ENCODE measurements at places on chromosomes 5 and 9. TPM values are rescaled to one million over a fixed set of nuclear protein-coding genes. Genes with fewer than 3 reads are reported as not detected.
A peak's percentile ranks its signal among the peaks of the same experiment; 100 is the strongest.

PLPP7 gene
- 0.13 TPM for total RNA-seq

DNA sequence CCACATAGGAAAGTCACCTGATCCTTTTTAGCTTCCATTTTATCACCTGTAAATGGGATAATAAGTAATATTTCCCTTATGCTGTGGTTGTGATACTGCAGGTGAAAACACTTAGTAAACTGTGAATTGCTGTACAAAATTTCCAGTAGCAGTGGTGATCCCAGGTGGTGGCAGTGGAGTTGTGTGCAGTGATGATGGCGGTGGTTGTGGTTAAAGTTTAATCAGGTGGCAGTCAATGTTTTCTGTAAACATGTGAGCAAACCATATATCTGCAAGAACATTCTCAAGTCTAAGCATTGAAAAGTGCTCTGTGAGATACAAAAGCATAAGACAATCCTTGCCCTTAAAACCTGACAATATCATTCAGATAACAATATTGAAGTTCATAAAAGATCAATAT is 480.2 kb downstream of the RASEF start:
- DNase-seq: no peak

- no peak for DNase-seq
These were observed 651 bp downstream of the HRH2 start for GRCh38 chr5:175658299-175659145.

GRCh38 chr5:57494104-57495098 is 11.8 kb upstream of the ACTBL2 start:
- no peak for DNase-seq

DNA sequence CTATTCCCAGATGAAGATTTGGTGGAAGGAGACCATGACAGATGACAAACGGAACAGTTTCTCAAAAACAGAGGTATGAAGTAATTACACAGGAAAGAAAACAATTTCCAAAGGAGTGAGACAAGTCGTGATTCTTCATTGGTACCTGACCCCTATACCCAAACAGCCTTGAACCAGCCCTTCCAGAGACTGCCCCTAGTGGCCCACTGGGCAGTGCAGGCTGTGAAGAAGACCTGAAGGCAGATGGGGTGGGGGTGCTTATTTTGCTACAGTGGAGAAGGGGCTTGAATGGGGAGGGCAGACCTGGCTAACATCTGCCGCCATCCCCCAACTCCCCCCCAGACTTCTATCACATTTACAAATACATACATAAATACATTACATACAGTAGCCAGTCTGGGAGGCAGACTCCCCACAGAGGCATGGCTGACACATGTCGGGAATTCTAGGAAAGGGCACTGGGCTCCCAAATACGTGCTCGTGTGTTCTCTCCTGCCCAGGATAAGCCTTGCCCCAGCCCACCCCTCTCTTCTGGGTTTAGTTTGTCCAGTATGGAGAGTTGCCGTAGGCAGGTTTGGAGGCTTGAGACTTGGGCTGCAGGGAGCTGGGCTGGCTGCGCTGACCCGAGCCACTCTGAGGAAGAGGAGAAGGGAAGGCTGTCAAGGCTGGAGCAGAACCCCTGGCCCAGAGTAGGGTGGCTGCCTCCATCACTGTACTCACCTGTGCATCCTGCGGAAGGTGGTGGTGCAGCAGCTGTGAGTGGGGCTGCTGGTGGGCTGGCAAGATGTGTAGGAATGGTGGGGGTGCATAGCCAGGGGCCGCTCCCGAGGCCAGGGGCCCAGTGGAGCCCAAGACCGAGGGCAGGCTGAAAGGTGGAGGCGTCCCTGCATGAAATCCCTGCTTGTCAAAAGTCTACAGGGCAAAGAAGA is 105.3 kb downstream of the UBE2R2 start:
- DNase-seq: no peak

DNA sequence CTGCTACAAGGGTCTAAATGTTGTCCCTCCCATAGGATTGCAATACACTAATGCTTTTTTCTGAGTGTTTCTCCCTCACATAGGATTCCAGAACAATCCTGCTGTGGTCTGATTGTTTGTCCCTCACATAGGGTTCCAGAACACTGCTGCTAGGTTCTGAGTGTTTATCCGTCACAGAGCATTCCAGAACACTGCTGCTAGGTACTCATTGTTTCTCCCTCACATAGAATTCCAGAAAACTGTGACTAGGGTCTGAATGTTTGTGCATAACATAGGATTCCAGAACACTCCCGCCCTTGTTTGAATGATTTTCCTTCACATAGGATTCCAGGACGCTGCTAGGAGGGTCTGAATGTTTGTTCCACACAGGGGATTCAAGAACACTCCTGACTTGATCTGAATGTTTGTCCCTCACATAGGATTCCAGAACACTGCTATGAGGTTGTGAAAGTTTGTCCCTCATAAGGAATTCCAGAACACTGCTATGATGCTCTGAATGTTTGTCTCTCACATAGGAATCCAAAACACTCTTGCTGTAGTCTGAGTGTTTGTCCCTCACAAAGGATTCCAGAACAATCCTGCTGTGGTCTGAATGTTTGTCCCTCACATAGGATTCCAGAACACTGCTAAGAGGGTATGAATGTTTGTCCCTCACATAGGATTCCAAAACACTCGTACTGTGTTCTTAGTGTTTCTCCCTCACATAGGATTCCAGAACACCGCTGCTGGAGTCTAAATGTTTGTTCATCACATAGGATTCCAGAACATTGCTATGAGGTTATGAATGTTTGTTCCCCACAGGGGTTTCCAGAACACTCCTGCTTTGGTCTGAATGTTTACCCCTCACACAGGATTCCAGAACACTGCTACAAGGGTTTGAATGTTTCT is 213.5 kb downstream of the FOXD4L6 start:
- no peak for DNase-seq

GRCh38 chr9:127873223-127873691 is 4.2 kb downstream of the AK1 start:
- no peak for DNase-seq

ENHO gene
- not detected for total RNA-seq

- no peak for DNase-seq
These were observed 28.3 kb downstream of the ZNF462 start for GRCh38 chr9:106891286-106891685.

DNA sequence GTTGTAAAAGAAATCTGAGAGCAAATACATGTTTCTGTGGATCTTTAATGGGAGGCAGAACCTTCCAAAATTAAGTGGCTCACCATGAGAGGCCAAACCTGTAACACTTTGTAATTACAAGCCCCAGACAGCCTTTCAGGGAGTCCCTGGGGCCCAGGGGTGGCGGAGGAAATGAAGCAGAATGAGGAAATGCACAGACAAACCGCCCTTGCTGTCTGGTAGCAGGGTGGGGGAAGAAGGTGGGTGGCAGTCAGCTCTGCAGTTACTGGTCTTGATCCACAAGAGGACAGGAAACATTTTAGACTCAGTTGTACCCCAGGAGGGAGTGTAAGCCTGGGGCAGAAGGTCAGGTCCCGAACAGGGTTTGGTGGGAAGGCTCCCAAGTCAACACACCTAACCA is 6.5 kb downstream of the ARL14EPL start:
- DNase-seq: peak; percentile 9

RAB3C gene
- total RNA-seq: not detected

ANKRD18B gene
- 1.7 TPM for total RNA-seq

- DNase-seq: no peak
These were observed 174.7 kb downstream of the FBXL7 start for GRCh38 chr5:15674716-15675115.

GRCh38 chr5:137470111-137470920 is 28.8 kb downstream of the SPOCK1 start:
- DNase-seq: no peak

- DNase-seq: no peak
These were observed 7.2 kb upstream of the MEF2C start for GRCh38 chr5:88890070-88890781.

DNA sequence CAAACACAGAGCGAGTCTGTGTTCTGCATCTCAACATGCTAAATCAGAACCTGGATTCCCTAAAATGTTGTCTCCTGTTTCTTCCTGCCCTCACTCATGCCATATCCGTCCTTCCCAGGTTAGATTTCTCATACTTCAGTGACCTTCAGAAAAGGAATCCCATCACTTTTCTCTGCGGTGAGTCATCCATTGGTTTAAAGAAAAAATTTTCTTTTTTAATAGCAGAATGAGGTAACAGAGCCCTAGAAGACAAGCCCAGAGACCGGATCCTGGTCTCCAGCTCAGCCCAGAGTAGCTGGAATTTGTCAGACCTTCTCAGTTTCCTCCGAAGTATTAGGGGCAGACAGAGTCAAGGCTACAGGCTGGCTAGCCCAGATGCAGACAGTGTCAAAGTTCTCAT is 143.2 kb upstream of the DMRT1 start:
- no peak for DNase-seq

DNA sequence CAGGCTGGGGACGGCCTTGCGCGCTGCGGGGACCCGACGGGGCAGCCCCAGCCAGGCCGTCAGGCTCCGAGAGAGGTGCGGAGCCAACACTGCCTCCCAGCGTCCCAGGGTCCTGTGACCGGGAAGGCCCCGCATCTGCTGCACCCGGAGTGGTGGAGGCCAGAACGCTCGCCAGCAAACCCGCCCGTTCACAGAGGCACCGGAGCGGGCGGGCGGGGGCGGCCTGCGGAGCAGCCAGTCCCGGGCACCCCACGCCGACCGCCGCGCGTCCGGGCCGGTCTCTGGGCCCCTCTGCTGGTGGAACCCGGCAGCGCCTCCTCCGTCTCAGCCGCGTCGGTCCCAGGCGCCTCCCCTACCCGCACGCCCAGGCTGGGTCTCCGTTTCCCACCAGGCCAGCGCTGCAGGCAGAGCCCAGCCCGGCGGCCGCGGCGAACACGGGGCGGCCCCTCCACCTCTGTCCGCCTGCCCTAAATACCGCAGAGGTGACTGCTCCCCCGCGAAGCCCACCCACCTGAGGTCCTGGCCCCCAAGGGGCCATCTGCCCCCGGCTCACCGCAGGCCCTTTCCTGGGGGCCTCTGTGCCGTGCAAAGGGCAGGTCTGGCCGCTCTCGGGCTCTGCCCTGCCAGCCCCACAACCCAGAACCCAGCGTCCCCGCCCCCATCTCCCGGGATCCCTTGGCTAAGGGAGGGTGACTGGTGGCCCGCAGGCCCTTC is 15.9 kb downstream of the EXD3 start:
- DNase-seq: peak; percentile 76

FOXI1 gene
- 0.16 TPM for total RNA-seq

DNA sequence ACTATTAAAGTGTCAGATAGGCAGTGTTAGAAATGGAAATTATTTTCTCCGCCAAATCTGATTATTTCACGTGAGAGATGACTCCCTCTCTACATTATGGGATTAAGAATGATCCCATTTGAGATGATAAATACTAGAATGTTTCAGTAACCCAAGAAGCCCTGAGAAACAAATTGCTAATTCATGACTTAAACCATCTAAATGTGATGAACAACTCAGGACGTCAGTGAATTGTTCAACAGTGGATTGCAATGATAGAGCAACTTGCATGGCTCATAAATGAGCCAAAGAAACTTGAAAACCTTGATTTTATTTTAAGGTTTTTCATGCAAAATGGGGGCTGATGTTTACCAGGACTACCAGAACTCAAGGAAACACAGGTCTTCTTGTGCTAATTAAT is 350.5 kb upstream of the WWC1 start:
- no peak for DNase-seq

DNA sequence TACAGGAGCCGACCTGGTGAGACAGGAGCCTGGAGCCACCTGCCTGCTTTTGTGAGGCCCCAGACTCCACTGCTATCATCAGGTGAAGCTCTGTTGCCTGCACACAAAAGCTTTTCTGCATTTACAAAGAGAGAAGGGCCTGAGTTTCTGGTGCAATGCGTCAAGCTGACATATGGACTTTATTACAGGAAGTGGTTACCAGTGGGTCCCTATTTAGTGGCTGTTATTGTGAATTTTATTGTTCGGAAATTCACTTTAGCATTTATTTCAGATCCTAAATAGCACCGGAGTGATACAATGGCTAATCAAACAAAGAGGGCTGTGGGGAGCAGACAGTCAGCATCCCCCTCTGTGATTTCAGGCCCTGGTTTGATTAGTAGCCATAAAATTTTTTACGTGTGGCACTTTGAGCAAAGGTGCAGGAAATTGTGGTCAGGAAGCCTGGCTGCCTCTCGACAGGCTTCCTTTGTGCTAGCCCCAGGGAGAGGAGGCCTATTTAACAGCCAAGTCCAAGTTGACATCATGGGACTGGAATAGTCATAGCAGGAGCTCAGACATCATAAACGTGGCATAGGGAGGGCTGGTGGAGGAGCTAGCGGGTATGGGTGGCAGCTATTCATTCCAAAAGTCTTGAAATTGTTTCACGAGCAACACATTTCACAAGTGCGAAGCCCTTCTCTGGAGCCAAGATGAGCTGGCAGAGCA is 8.4 kb downstream of the TGFBI start:
- no peak for DNase-seq

DNA sequence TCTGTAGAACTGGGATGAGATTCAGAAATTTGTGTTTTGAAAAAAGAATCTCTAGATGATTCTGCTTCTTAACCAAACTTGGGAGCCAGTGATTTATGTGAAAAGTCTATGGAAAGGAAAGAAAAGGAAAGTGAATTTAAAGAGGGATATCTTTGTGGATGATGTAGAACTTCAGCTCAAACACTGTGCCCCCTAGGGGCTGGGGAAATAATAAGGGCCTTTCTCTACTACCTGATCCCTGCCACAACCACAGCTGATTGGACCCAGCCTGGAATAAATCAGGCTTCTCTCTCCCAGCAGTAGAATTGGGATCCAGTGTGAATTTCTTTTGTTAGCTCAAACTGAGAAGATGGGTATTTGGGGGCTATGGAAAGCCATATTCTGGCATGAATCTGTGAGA is 155.0 kb downstream of the PRELID2 start:
- no peak for DNase-seq

DNA sequence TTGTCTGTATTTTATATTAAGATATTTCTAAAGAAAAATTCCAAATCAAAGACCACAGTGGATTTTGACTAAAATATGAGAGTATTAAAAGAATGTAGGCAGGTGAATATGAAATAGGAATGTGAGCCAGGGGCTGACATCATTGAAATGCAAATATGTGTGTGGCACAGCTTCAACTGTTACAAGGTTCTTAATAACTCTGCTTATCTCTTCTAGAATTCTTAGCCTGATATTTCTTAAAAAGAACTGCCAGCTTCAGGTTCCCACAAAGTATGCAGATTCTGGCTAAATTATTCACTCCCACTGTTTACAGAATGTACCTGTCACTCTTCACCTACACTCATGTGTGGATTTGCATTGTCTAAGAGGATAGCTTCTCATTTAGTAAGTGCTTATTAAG is 274.4 kb downstream of the DIRAS2 start:
- DNase-seq: no peak

KLHL9 gene
- total RNA-seq: 16.5 TPM
